Activated T-helper 2 cell treated with anti-CD3 and anti-CD28 coated beads, Interferon-gamma antibody, Interleukin-2, Interleukin-4, amounts not matched to agents 10 μg/mL and 5 μg/mL and 100 μg/mL, durations not matched to agents 14 hours and 24 hours and 36 hours (primary cell): ENCODE measurements at places on chromosomes 4 and X. TPM values are rescaled to one million over a fixed set of nuclear protein-coding genes. Genes with fewer than 3 reads are reported as not detected.

The UGT2B28 gene
- not detected in 2 replicates for total RNA-seq

The PIN4 gene
- total RNA-seq: 13.5 and 16.8 TPM in 2 replicates

The DNAAF6 gene
- not detected in 2 replicates for total RNA-seq

The ARSD gene
- total RNA-seq: 1.7 and 2.1 TPM in 2 replicates

The PFKFB1 gene
- 0.25 and 0.50 TPM in 2 replicates for total RNA-seq

The NOP14 gene
- 104 and 106 TPM in 2 replicates for total RNA-seq

The GIMD1 gene
- not detected in 2 replicates for total RNA-seq

The TMEM255A gene
- not detected in 2 replicates for total RNA-seq

The CFAP299 gene
- total RNA-seq: not detected in 2 replicates

The CNGA1 gene
- not detected in 2 replicates for total RNA-seq

The ITIH6 gene
- total RNA-seq: not detected in 2 replicates

The ENPEP gene
- 0.02 TPM in 1 of 2 replicates, not detected in the other for total RNA-seq

The TENT5D gene
- total RNA-seq: not detected in 2 replicates

The CXorf51A gene
- not detected in 2 replicates for total RNA-seq

The TCEAL9 gene
- total RNA-seq: 0.73 and 0.97 TPM in 2 replicates

The C4orf51 gene
- not detected in 2 replicates for total RNA-seq

The REPS2 gene
- total RNA-seq: 0.02 TPM in 1 of 2 replicates, not detected in the other

The ALAS2 gene
- not detected in 2 replicates for total RNA-seq

The RIPPLY1 gene
- total RNA-seq: not detected in 2 replicates

The SLITRK4 gene
- not detected in 2 replicates for total RNA-seq
